ENCODE measurements at places on chromosomes 11 and 22.

GRCh38 chr11:19199048-19199447 is 2.7 kb downstream of the CSRP3 start:
- no peaks in the 10 kb centered on the region for H3K4me1 ChIP-seq
- no peaks in the 10 kb centered on the region for H3K36me3 ChIP-seq
- no peak overlapping the region for H3K27ac ChIP-seq
- no peaks in the 10 kb centered on the region for H3K27me3 ChIP-seq

- no peak overlapping the region for H3K4me3 ChIP-seq
- no peaks in the 10 kb centered on the region for H3K27me3 ChIP-seq
- peaks cover 4% of the 10 kb centered on the region for H3K4me1 ChIP-seq
- H3K36me3 ChIP-seq = peaks cover 94% of the 10 kb centered on the region
Observed at GRCh38 chr22:20089226-20089976, 9.4 kb downstream of the DGCR8 start.

DNA sequence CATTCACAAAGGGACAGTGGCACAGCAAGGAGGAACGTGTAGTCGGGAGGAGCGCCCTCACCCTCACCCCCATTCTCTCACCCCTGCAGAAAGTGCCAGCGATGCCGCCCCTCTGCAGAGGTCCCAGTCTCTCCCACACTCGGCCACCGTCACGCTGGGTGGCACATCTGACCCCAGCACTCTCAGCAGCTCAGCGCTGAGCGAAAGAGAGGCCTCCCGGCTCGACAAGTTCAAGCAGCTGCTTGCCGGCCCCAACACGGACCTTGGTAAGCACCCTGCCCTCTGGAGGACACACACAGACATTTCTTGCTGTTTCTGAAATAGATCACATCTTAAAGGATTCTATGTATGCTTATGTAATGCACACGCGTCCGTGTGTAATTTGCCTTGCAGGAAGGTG is 34.9 kb downstream of the TBC1D22A start:
- H3K4me3 ChIP-seq = no peak overlapping the region
- DNase-seq = peak; percentile 72
- H3K4me1 ChIP-seq = peaks cover 10% of the 10 kb centered on the region
- H3K27ac ChIP-seq = no peak overlapping the region
- no peaks in the 10 kb centered on the region for H3K27me3 ChIP-seq

DNA sequence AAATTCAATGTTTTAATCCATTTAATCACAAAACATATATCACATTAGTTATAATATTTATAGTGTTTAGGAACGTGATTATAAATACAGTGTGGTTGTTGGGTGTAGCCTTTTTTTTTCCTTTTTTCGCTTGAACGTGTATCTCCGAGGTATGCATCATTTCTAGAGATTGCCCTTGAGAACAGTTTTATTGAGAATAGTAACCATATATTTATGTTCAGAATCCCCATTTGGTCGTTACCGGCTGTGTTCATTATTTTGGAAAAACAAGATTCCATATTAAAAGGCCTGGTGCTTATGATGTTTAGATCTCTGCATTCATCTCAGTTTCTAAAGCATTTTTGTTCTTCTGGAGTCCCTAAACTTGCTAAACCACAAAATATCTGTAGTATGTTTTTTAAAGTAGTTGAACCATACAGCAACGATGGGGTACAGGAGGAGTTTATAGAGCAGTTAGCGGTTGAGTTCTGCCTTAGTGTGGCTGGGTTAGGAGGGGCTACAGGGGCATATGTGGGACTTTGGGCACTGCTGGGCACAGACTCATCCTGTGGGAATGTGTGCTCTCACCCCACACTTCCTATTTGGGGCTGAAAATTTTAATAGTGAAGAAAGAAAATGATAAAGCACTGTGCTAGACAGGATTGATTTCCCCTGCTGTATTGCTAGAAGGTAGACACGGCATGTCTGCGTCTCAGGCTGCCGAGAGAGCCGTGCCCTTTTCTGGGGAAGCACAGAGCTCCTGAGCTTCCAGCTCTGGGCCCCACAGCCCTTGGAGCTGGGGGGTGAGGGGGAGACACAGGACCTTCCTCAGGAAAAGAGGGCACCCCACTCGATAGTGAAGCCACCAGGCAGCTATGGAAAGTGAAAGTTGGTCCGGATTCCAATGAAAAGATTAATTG is 81.5 kb upstream of the PPARA start:
- DNase-seq = peak; percentile 71
- H3K4me3 ChIP-seq = peak overlapping the region; percentile 97
- H3K4me1 ChIP-seq = peaks cover 87% of the 10 kb centered on the region
- peak overlapping the region; percentile 99 for H3K27ac ChIP-seq
- no peaks in the 10 kb centered on the region for H3K36me3 ChIP-seq

- no peaks in the 10 kb centered on the region for H3K27me3 ChIP-seq
- H3K36me3 ChIP-seq = no peaks in the 10 kb centered on the region
- no peak for DNase-seq
Observed at GRCh38 chr11:82718307-82718706, 15.4 kb downstream of the FAM181B start.

- H3K27me3 ChIP-seq = no peaks in the 10 kb centered on the region
- H3K4me1 ChIP-seq = no peaks in the 10 kb centered on the region
- H3K36me3 ChIP-seq = peaks cover 93% of the 10 kb centered on the region
- no peak for DNase-seq
- H3K4me3 ChIP-seq = no peak overlapping the region
Observed at GRCh38 chr11:34970033-34970432, 53.6 kb downstream of the PDHX start.

GRCh38 chr11:71931245-71931602 is 2.4 kb downstream of the RNF121 start:
- no peaks in the 10 kb centered on the region for H3K36me3 ChIP-seq
- H3K4me3 ChIP-seq = no peak overlapping the region
- H3K27me3 ChIP-seq = no peaks in the 10 kb centered on the region
- no peak for DNase-seq
- peaks cover 83% of the 10 kb centered on the region for H3K4me1 ChIP-seq

DNA sequence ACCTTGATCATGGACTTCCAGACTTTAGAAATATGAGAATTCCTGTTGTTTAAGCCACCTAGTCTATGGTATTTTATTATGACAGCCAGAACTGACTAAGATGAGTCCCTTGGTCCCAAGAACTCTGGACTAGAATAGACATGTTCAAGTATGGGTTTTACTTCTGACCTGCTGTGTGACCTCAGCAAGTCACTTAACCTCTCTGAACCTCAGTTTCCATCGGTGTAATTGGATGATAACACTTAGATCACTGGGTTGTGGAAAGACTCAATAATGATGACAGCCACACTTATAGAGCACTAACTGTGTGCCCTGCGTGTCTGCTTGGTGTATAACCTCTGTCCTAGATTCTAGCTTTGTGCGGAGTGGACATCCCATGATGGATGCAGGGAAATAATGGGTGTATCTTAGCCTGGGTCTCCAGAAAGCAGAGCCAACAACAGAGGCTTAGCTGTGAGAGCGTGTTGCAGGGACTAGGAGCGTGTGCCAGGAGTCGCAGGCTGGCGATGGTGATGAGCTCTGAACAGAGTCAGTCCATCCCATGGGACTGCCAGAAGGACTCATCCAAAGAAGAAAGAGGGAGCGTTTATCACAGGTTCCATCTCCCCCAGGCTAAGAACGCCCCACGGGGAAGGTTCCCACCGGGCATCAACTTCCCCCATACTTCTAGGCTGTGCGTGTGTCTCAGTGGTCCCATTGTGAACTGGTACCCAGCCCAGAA is 93.2 kb upstream of the TP53I11 start:
- DNase-seq = no peak
- peaks cover 37% of the 10 kb centered on the region for H3K4me1 ChIP-seq
- H3K27me3 ChIP-seq = no peaks in the 10 kb centered on the region
- H3K4me3 ChIP-seq = no peak overlapping the region

DNA sequence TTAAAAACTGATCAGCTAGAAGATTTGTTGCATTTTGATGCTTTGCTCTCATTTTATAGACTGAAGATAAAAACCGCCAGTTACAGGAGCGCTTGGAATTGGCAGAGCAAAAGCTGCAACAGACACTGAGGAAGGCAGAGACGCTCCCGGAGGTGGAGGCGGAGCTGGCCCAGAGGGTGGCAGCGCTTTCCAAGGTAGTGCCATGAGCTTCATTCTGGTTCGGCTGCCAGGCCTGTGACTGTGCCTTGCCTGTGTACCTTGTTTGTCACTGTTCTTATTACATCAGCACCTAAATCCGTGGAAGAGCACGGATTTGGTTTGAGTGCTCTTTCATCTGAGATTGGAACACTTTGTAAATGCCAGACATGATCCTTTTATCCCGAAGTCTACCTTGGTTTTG is 61.4 kb downstream of the PPFIA1 start:
- H3K4me1 ChIP-seq = peaks cover 5% of the 10 kb centered on the region
- no peak overlapping the region for H3K27ac ChIP-seq
- no peak overlapping the region for H3K4me3 ChIP-seq
- peaks cover 93% of the 10 kb centered on the region for H3K36me3 ChIP-seq
- DNase-seq = no peak

GRCh38 chr22:39353346-39353745 is 3.6 kb downstream of the SYNGR1 start:
- H3K36me3 ChIP-seq = peaks cover under 1% of the 10 kb centered on the region
- no peak overlapping the region for H3K27ac ChIP-seq
- no peak overlapping the region for H3K4me3 ChIP-seq
- H3K27me3 ChIP-seq = no peaks in the 10 kb centered on the region

GRCh38 chr11:118295199-118295598 is 9.3 kb upstream of the CD3E start:
- no peak overlapping the region for H3K4me3 ChIP-seq
- no peaks in the 10 kb centered on the region for H3K36me3 ChIP-seq
- peaks cover 8% of the 10 kb centered on the region for H3K4me1 ChIP-seq
- DNase-seq = no peak
- H3K27me3 ChIP-seq = peaks cover 11% of the 10 kb centered on the region
- H3K27ac ChIP-seq = no peak overlapping the region

DNA sequence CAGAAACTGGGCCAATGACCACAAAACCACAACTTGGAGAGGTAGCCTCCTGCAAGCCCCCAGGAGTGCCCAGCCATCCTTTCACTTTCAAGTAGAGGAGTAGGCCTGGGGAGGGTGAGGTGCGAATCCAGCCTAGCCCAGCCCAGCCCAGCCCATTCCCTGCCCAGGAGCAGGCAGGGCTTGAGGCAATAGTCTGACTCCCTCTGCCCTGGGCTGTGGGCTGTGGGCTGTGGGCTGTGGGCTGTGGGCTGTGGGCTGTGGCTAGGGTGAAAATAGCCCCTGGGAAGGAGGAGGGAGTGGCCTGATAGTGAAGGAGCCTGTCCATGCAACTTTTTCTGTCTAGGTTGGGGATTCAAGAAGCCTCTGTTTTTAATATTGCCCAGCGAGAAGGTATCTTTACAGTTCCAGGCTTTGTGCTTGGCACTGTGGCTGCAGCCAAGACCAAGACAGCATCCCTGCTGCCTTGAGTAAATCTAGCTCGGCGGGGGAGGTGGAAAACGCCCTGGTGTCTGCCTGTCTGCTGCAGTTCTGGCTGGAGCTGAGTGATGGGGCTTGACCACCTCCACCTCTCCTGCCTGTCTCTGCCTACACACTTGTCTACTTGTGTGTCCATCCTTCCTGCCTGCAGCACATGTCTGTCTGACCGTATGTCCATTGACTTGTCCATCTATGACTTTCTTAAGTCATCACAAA is 40.7 kb downstream of the LMO1 start:
- DNase-seq = peak; percentile 59
- H3K4me3 ChIP-seq = no peak overlapping the region
- H3K36me3 ChIP-seq = no peaks in the 10 kb centered on the region
- peaks cover 3% of the 10 kb centered on the region for H3K4me1 ChIP-seq

DNA sequence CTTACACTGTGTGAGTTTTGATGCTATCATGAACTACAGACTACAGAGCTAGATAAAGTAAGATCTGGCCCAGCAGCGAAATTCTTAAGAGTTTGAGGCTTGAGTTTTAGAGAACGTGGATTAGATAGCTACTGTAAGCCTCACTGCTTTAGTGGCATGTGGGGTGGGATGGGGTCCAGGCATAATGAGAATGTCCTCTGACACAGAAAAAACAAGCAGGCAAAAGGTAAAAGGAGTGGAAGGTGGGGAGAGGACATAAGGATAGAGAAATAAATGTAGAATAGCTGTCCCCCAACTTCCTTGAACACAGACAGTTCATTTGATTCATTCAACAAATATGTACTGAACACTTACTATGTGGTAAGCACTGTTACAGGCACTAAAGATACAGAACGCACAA is 324.5 kb upstream of the PITPNB start:
- no peak overlapping the region for H3K27ac ChIP-seq
- no peaks in the 10 kb centered on the region for H3K4me1 ChIP-seq
- H3K27me3 ChIP-seq = no peaks in the 10 kb centered on the region
- DNase-seq = no peak
- no peak overlapping the region for H3K4me3 ChIP-seq

- no peak overlapping the region for H3K27ac ChIP-seq
- H3K4me1 ChIP-seq = no peaks in the 10 kb centered on the region
- peaks cover 8% of the 10 kb centered on the region for H3K27me3 ChIP-seq
Observed at GRCh38 chr11:116517584-116517983, 255.2 kb downstream of the BUD13 start.

GRCh38 chr22:37808294-37808657 is 542 bp downstream of the GCAT start:
- peaks cover 41% of the 10 kb centered on the region for H3K27me3 ChIP-seq
- peak overlapping the region; percentile 47 for H3K4me3 ChIP-seq
- H3K27ac ChIP-seq = peak overlapping the region; percentile 54
- DNase-seq = no peak
- no peaks in the 10 kb centered on the region for H3K36me3 ChIP-seq

DNA sequence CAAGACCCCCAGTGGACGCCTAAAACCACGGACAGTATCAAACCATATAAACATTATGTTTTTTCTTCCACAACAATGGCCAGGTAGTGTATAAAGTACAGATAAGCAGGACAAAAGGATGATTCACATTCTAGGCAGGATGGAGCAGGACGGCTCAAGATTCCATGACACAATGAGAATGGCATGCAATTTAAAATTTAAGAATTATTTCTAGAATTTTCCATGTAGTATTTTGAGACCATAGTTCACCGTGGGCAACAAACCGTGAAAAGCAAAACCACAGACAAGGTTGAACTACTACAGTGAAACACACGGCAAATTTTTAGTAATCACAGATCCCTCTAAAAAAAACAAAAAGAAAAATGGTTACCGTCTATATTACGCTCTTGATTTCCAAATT is 7.5 kb downstream of the NARS2 start:
- no peaks in the 10 kb centered on the region for H3K27me3 ChIP-seq
- no peak overlapping the region for H3K4me3 ChIP-seq
- H3K27ac ChIP-seq = no peak overlapping the region
- DNase-seq = no peak
- H3K36me3 ChIP-seq = peaks cover 65% of the 10 kb centered on the region

- H3K4me3 ChIP-seq = no peak overlapping the region
- peak; percentile 70 for DNase-seq
- H3K36me3 ChIP-seq = no peaks in the 10 kb centered on the region
- H3K27ac ChIP-seq = no peak overlapping the region
Observed at GRCh38 chr11:8318536-8318935, 54.9 kb upstream of the LMO1 start.

All from spleen (tissue), 13 donors.